Spleen (tissue), 13 donors: ENCODE measurements at places on chromosomes 11 and 22. TPM values are rescaled to one million over a fixed set of nuclear protein-coding genes. Genes with fewer than 3 reads are reported as not detected.

- H3K27me3 ChIP-seq = no peaks in the 10 kb centered on the region
- peaks cover 17% of the 10 kb centered on the region for H3K4me1 ChIP-seq
- no peak overlapping the region for H3K4me3 ChIP-seq
- peak; percentile 51 for DNase-seq
Observed at GRCh38 chr11:2820976-2821375, 64.6 kb downstream of the CDKN1C start.

GLB1L3 gene
- total RNA-seq = not detected

GRCh38 chr11:90204832-90205646 lies 17.8 kb downstream of the CHORDC1 start:
- H3K4me3 ChIP-seq = no peak overlapping the region
- no peaks in the 10 kb centered on the region for H3K27me3 ChIP-seq
- no peaks in the 10 kb centered on the region for H3K4me1 ChIP-seq
- H3K36me3 ChIP-seq = peaks cover 82% of the 10 kb centered on the region

C11orf98 gene
- 42.5 TPM for total RNA-seq

GUCD1 gene
- total RNA-seq = 103 TPM

ENTHD1 gene
- total RNA-seq = 0.27 TPM

DNA sequence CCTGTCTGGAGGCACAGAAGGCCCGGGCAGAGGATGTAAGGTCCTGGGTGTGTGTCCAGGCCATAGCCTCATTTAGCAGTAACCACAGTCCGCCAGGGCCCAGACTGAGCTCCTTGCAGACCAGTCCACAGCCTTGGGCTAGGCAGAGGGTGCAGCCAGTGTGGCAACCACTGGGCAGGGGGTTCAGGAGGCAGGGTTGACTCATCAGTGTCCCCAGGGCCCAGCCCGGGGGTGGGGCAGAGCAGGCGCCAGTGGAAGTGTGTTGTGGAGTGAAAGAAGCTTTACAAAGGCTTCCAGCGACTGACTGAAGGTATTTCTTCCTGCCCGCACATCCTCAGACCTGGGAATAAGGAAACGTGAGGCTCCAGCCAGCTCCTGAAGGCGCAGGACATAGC lies 27.7 kb upstream of the WNT11 start:
- no peak for DNase-seq
- no peaks in the 10 kb centered on the region for H3K36me3 ChIP-seq
- H3K27me3 ChIP-seq = no peaks in the 10 kb centered on the region
- H3K4me1 ChIP-seq = peaks cover 46% of the 10 kb centered on the region

DDX25 gene
- 0.33 TPM for total RNA-seq

GRCh38 chr11:62499944-62500649 lies 46.5 kb downstream of the AHNAK start:
- H3K27me3 ChIP-seq = no peaks in the 10 kb centered on the region
- DNase-seq = no peak
- H3K27ac ChIP-seq = no peak overlapping the region
- no peak overlapping the region for H3K4me3 ChIP-seq
- H3K4me1 ChIP-seq = peaks cover 9% of the 10 kb centered on the region

GRCh38 chr11:67254798-67255197 lies 11.5 kb upstream of the GRK2 start:
- H3K27ac ChIP-seq = no peak overlapping the region
- H3K36me3 ChIP-seq = peaks cover 86% of the 10 kb centered on the region
- no peak overlapping the region for H3K4me3 ChIP-seq
- H3K27me3 ChIP-seq = no peaks in the 10 kb centered on the region
- H3K4me1 ChIP-seq = peaks cover 32% of the 10 kb centered on the region

DNA sequence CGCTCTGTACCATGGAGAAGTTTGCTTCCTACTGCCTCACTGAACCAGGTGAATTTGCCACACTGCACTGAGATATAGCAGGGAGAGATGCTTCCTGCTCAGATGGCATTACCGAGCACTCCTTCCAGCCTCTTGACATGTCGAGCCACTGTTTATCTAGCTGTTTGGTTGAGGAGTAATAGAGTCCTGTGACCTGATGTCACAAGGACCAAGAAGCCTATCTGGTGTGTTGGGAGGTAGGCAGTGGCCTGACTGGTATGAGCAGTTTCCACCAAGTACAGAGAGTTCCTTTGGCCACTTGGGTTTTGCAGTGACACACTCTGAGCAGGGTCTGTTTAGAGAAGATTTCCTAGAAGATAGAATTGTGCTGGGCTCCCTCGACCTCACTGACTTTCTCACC lies 5.2 kb downstream of the ACAD8 start:
- no peaks in the 10 kb centered on the region for H3K36me3 ChIP-seq
- no peak overlapping the region for H3K27ac ChIP-seq
- H3K4me3 ChIP-seq = no peak overlapping the region
- no peak for DNase-seq
- H3K27me3 ChIP-seq = no peaks in the 10 kb centered on the region
- H3K4me1 ChIP-seq = peaks cover 41% of the 10 kb centered on the region

- no peaks in the 10 kb centered on the region for H3K27me3 ChIP-seq
- DNase-seq = no peak
- no peaks in the 10 kb centered on the region for H3K36me3 ChIP-seq
- no peak overlapping the region for H3K4me3 ChIP-seq
Observed at GRCh38 chr11:29268733-29269132, 748.1 kb downstream of the KCNA4 start.

POU2AF3 gene
- total RNA-seq = 0.61 TPM

- H3K27me3 ChIP-seq = peaks cover 7% of the 10 kb centered on the region
- peaks cover 9% of the 10 kb centered on the region for H3K4me1 ChIP-seq
- DNase-seq = no peak
Observed at GRCh38 chr11:123478352-123478987, 48.4 kb downstream of the GRAMD1B start.

GRCh38 chr11:126993599-126993998 lies 7.0 kb downstream of the KIRREL3 start:
- H3K4me1 ChIP-seq = no peaks in the 10 kb centered on the region
- peaks cover 36% of the 10 kb centered on the region for H3K27me3 ChIP-seq
- H3K27ac ChIP-seq = no peak overlapping the region
- H3K4me3 ChIP-seq = no peak overlapping the region

GRCh38 chr11:102729849-102730815 lies 5.4 kb upstream of the MMP8 start:
- no peak for DNase-seq
- H3K4me3 ChIP-seq = no peak overlapping the region
- H3K4me1 ChIP-seq = no peaks in the 10 kb centered on the region
- no peak overlapping the region for H3K27ac ChIP-seq

SPON1 gene
- total RNA-seq = 9.4 TPM

GRCh38 chr11:118343981-118344515 lies at the start of gene CD3G:
TSS of gene CD3G (plus strand) at chr11:118344344. CDS start at chr11:118344424, 80 bp downstream.
- no peaks in the 10 kb centered on the region for H3K27me3 ChIP-seq
- peak; percentile 84 for DNase-seq
- H3K4me3 ChIP-seq = peak within 1 kb of the TSS; percentile 18
- H3K36me3 ChIP-seq = no peaks in the 10 kb centered on the region

DNA sequence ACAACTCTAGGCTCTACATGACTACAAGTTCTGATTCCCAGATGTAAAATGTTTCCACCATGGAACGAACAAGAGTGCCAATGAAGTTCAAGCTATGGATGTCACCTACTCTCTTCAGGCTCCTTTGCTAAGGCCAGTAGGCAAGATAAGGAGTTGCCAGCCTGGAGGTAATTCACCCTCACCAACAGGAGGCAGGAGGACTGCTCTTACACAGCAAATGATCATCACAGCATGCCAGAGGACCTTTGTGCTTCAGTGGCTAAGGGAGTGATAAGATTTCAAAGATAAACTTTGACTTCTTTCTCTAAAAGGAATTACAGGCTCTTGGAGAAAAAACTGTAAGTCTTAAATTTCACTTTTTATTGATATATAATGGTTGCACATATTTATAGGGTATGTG lies 54.1 kb upstream of the SLC36A4 start:
- H3K4me3 ChIP-seq = no peak overlapping the region
- no peaks in the 10 kb centered on the region for H3K36me3 ChIP-seq
- DNase-seq = no peak
- H3K4me1 ChIP-seq = peaks cover 4% of the 10 kb centered on the region

DNA sequence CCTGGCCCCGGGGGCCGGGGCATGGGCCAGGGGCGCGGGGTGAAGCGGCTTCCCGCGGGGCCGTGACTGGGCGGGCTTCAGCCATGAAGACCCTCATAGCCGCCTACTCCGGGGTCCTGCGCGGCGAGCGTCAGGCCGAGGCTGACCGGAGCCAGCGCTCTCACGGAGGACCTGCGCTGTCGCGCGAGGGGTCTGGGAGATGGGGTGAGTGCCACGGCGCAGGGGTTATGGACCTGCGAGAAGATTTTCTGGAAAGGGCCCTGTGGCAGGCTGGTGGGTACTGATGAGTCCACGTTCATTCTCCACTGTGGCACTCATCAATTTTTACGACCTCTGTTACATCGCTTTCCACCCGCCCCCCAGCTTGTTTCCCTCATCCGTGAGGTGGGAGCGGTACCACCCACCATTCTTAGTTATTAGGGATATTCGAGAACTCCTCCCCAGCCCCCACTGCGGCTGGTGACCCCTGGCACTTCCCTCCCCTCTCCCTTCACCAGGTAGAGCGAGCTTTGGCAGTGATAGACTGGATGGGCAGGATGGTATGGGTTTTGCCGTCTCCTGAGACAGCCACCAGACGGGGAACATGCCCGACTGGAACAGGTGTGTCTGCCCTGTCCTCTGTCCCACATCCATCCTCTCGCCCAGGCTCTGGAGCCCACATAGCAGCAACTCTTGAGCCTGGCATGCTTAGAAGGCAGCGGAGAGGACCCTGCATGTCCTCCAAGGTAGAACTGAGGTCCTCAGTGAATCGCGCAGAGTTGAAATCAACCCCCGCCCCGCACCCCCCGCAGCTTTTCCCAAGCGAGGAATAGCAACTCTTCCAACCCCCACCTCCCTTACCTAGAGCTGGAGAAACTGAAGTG lies 562 bp downstream of the DGAT2 start:
- no peak for DNase-seq
- no peaks in the 10 kb centered on the region for H3K36me3 ChIP-seq
- peaks cover 57% of the 10 kb centered on the region for H3K4me1 ChIP-seq
- H3K27ac ChIP-seq = peak overlapping the region; percentile 91
- peaks cover 24% of the 10 kb centered on the region for H3K27me3 ChIP-seq

OTOG gene
- not detected for total RNA-seq

APOBEC3C gene
- 23.5 TPM for total RNA-seq

DNA sequence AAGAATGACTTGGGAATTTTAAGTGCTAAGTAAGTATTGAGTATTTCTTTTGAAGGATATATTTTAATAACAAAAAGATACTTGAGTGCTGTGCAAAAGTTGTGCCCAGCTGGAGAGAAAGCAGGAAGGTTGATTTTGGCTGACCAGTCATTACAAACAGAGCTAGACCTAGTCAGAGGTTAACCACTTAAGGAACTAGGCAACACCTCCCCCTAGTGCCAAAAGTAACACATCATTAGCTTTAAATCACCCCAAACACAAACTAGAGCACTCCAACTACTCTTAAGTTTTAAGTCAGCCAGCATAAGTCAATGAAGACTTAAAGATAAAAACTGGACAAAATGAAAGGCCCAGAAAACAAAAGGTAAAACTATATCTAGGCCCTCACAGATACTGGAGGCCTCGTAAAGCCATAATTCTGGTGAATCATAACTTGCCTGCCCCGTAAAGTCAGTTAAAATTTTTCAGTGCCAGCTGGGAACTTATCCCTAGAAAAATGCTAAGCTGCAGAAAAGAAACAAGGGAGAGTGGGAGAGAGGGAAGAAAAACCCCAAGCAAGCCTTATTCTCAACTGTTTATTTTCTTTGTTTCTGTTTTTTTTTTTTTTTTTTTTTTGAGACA lies 4.6 kb downstream of the TMEM9B start:
- H3K27me3 ChIP-seq = no peaks in the 10 kb centered on the region
- peaks cover 39% of the 10 kb centered on the region for H3K4me1 ChIP-seq
- DNase-seq = no peak
- no peak overlapping the region for H3K4me3 ChIP-seq
- peaks cover 57% of the 10 kb centered on the region for H3K36me3 ChIP-seq
- H3K27ac ChIP-seq = no peak overlapping the region

NCR3LG1 gene
- 3.5 TPM for total RNA-seq

GRCh38 chr22:21745948-21746347 lies 10.4 kb upstream of the YPEL1 start:
- no peak overlapping the region for H3K4me3 ChIP-seq
- no peaks in the 10 kb centered on the region for H3K27me3 ChIP-seq
- H3K4me1 ChIP-seq = no peaks in the 10 kb centered on the region
- H3K36me3 ChIP-seq = no peaks in the 10 kb centered on the region
- no peak overlapping the region for H3K27ac ChIP-seq

SERHL2 gene
- total RNA-seq = 1.8 TPM

DNA sequence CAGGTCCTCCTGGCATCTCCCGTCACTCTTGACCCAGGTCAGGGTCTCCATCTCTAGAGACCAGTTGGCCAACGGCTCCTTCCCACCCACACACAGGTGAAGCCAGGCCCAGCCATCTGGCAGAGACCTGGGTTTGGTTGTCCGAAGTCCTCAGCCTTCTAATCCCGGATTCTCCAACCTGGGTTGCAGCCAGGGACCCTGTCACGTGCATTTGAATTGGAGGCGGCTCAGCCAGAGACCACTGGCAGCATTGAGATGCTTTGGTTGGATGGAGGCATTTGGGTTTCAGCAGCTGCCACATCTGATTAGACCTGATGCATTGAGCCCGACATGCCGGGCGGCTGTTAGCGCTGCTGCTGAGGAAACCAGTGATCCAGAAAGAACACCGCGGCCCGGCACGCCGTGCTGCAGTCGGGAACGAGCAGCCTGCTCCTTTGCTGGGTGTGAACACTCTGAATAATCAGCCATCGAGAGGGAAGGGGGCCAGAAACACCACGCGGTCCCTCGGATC lies 163.2 kb downstream of the BRD1 start:
- H3K4me3 ChIP-seq = no peak overlapping the region
- DNase-seq = no peak
- peaks cover 13% of the 10 kb centered on the region for H3K27me3 ChIP-seq
- H3K4me1 ChIP-seq = peaks cover 18% of the 10 kb centered on the region

GRCh38 chr22:49587421-49587820 lies 240.3 kb downstream of the BRD1 start:
- no peaks in the 10 kb centered on the region for H3K4me1 ChIP-seq
- peak; percentile 31 for DNase-seq
- no peaks in the 10 kb centered on the region for H3K36me3 ChIP-seq
- no peaks in the 10 kb centered on the region for H3K27me3 ChIP-seq

DDT gene
- total RNA-seq = 63.4 TPM

GRCh38 chr22:28373831-28374230 lies 305.8 kb downstream of the TTC28 start:
- H3K4me1 ChIP-seq = peaks cover 19% of the 10 kb centered on the region
- DNase-seq = no peak
- no peak overlapping the region for H3K27ac ChIP-seq
